ENCODE measurements at places on chromosomes 5 and 9. TPM values are rescaled to one million over a fixed set of nuclear protein-coding genes. Genes with fewer than 3 reads are reported as not detected.

DNA sequence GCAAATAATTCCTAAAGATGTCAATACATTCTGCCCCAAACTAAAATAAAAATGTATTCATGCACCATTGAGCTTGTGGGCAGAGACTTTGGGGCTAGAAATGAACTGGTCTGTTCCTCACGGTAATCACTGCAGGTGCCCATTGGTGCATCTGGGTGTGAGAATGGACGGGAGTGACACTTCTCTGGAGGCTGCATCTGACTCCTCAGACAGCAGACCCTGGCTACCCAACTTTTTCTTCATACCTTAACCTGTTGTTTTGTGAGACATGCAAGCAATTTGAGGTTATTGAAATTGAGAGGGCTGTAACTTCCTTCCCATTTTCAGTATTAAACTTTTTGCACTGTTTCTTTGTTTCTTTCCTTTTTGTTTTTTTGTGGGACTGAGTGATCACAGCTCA lies 333.4 kb downstream of the ICE1 start:
- DNase-seq: no peak

DNA sequence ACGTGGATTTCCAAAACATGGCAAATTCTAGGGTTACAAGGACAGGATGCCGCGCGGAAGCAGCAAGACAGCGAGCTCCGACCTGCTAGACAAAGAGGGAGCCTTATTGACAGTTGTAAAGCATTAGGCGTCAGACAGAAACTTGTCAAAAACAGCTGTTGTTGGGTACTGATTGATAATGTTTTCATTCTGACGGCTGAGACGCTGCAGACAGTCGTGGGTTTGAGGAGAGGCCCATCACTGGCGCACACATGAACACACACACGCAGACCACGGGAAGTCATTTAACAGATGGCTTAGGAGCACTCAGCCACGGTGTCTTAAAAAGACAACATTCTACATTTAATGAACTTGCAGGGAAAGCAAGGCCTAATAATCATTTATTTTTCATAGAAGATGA lies 324.0 kb downstream of the NDUFS4 start:
- no peak for DNase-seq

DNA sequence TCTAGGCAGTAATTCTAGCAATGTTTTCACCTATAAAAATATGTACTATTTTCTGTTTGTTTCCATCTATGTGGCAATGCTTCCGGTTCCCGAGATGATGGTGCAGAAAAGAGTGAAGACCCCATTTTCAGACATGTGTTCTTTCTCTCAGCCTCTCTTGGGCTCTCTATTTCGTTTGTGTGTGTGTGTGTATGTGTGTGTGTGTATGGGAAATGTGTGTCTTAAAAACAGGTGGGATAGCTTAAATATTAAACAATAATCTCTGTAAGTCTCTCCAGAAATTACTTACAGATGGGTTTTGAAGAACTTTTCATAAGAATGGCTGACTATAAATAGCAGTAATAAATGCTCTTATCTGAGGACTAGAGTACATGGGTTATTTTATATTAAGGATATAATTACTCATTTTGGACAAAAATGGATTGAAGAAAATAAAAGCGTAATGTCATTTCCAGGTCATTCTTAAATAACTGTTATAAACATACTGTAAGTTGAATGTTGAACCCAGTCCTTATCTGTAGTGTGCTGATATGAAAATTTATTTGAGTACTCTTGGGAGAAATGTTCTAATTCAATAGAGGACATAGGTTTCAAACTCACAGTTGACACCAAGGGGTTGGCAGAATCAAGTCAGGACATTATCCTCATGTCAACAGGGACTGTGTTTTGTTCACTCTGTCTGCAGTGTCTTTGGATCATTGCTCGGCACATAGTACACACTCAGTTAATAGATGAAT lies 31.1 kb downstream of the PCSK5 start:
- DNase-seq: no peak

DNA sequence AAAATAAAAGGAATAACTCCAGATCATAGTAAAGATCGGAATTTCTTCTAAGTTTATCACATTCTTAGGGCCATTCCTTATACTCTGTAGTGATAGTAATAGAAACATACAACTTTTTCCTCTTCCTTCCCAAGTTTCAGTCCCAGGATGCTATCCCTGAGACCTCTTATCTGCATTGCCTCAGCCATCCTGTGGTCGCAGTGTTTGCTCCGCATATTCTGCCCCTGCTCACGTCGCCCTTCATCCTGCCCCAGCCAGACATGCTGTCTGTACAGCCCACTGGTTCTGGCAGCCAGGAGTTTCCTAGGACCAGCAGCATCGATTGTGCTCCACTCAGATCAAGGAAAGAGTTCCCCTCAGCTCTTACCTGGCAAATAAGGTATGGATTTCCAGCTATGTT lies 132.7 kb upstream of the ERCC6L2 start:
- DNase-seq: no peak

DNA sequence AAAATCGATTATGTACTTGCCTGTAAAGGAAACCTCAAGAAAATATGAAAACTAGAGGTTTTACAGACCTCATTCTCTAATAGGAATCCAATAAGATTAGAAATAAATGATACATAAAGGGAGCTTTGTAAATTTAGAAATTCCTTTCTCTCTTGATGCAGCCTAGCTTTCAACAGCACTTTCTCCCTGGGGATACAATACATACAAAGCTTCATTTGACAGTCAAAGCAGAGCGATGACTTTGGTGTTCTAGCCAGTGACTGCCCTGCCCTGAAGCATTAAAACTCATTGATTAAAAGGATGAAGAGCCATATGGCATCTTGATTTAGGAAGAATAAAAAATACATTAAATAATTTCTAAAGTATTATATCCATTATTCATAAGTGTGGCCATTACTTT lies 46.3 kb upstream of the GLIS3 start:
- DNase-seq: no peak

- no peak for DNase-seq
These were observed 32.6 kb upstream of the RASGEF1C start for GRCh38 chr5:180241600-180241999.

SLC6A19 gene
- total RNA-seq: not detected
